ENCODE measurements at places on chromosomes 12 and 14.
A peak's percentile ranks its signal among the peaks of the same experiment; 100 is the strongest.

- DNase-seq, result peak; percentile 30
These were observed 5.8 kb downstream of the IGF1 start for GRCh38 chr12:102474438-102475064.

DNA sequence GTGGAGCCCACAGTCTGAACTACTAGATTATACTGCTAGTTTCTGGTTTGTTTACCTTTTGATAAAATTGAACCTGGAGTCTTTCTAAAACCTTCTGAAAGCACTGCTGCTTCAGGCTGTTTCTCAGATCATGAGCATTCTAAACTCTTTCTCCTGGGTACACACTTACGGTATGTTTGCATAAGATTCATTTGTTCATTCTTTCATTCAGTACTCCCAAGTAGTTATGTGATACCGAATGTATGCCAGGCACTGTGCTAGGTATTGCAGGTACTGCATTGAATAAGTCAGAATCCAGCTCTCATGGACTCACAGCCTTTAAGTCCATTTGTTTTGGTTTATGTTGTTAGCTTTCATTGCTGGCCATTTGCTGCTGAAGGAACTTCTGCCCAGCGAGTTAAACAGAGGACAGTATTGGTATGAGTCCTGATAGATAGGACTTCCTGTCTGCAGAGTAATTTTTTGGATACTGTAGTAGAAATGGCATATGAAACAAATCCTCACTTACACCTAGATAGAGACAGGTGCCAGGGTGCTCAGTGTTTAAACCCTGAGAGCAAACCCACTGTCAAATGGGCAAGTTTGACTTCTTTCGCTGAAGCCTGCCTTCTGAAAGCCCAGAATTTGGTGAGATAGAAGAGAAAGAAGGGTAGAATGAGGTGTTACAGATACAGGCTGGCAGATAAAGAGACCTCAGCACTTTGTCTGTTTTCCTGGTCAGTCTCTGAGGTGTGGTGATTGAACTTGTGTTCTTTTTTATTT is 2.1 kb downstream of the SUSD6 start:
- DNase-seq, result no peak

GRCh38 chr14:65301862-65302539 is 110.5 kb upstream of the FUT8 start:
- peak; percentile 33 for DNase-seq

GRCh38 chr12:111270774-111271173 is 98.1 kb downstream of the PHETA1 start:
- DNase-seq, result no peak

- no peak for DNase-seq
These were observed 2.3 kb upstream of the ACVRL1 start for GRCh38 chr12:51904951-51905470.

DNA sequence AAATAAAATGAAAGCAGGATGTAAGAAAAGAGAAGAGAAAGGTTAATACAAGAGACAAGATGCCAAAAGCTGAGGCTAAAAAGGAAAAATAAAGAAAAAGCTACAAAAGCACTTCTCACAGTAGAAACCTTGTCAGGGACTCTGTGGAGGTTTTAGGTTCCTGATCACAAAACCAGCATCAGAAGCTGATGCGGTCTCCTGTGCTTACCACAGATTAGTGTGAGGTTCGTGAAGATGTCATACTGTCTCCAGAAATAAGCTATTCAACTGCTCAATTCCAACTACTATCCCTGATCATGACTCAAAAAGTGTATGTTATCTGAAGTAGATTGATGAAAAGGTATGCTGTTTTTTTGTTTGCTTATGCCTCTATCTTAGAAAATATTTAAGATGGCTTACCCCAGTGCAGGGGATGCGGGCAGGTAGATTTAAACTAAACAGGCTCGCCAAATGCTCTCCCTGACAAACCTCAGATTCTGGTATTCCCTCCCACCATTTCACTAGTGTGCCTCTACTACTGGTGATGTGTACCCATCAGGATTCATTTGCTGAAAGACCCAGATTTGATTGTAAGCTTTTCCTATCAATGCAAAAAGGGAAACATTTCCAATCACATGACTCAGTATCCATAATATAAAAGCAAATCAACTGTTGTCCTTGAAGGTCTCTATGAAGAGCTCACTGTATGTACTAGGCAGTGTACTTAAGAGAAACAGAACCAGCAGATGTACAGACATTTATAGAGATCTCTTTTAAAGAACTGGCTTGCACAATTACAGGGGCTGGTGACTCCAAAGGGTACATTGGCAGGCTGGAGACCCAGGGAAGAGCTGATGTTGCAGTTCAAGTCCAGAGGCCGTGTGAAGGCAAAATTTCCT is 169.5 kb upstream of the FOXN3 start:
- DNase-seq, result peak; percentile 48

- DNase-seq, result no peak
These were observed 58.3 kb downstream of the STON2 start for GRCh38 chr14:81341781-81342180.

DNA sequence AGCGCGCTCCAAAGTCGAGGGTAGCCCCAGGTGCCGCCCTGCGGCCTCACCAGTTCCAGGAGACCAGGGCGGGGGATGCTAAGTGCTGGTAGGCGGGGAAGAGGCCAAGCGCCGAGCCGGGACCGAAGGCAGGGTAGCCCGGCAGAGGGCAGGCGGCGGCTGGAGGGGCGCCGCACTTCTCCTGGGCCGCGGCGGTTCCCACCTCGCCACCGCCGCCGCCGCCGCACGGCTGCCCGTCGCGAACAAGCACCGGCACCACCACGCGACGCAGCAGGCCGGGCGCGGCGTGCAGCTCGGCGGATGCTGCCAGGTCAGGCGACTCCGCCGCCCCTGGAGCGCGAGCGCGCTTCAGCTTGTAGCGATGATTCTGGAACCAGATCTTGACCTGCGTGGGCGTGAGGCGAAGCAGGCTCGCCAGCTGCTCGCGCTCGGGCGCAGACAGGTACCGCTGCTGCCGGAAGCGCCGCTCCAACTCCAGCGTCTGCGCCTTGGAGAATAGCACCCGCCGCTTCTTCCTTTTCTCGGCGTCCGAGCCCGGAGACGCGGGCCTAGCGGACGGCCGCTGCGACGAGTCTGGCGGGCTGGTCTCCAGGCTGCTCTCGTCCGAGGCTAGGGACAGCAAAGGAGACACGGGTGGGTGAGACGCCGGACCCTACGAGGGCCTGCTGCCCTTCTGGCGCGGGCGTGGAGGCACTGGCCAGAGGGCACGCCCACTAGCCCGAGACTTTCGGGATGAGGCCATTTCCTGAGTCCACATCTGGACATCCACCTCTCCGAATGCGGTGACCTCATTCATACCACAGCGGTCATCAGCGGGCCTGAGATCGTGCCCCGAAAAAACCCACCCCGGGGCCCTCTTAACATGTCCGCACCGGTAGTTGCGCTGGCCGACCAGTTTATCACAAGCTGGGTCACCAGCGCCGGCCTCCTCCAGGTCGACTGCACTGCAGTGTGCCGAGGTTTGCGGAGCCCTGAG is 1.3 kb downstream of the NKX2-8 start:
- DNase-seq, result peak; percentile 26

DNA sequence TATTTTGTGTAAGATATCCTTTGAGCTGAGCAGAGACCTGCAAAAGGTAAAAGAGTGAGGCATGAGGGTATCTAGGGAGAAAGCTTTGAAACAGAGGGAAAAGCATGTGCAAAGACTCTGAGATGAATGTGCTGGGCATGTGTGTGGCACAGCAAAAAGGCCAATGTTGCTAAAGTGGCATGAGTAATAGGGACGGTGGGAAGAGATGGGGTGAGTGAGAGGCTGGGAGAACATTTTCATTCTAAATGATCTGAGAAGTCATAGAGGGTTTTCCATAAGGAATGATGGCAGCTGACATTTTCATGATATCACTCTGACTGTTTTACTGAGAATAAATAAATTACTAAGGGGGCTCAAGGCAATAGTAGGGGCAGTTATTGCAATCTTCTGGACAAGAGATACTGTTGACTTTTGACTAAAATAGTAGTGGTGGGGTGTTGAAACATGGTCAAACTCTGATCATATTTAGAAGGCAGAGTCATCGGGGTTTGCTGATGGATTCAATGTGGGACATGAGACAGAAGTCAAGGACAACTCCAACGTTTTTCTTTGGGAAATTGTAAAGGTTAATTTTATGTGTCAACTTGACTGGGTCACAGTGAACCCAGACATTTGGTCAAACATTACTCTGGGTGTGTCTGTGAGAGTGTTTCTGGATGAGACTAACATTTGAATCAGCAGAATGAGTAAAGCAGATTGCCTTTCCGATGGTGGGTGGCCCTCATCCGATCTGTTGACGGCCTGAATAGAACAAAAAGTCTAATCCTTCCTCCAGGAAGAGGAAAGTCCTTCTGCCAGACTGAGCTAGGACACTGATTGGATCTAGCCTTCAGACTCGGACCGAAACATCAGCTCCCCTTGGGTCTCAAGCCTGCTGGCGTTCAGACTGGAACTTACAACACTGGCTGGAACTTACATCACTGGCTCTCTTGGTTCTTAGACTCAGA is 193.9 kb upstream of the PLXNC1 start:
- no peak for DNase-seq

DNA sequence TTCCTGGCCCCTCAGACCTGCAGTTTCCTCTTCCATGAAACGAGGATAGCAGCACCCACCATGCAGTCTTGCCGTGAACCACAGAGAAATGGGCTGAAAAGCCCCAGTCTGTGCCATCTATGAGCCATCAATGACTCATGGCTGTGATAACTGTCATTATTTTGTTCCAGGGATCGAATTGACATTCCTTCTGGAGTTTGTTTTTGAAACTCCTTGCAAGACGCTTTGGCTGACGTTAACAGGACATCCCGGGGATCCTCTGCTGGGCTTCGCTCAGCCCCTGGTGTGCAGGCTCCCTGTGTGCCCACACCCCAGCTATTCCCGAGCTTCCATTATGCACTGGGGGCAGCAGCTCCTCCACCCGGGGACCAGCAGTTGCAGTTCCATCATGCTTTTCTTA is 33.8 kb downstream of the MMAB start:
- DNase-seq, result no peak

DNA sequence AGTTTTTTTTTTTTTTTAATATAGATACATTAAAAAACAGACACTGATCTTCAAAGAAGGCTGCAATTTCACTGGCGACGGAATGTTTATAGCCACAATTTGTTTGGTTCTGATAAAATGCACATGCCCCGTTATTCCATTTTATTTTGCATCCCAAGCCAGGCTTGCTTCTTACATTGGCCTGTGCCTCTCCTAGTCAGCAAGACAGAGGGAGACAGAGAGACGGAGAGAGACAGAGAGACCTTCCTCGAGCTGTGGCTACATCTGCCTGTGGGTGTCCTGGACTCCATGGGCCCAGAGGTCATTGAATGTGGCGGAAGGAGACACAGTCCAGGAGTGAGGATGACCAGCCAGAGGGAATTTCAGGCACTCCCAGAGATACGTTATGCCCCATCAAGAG is 926.6 kb downstream of the VRK1 start:
- DNase-seq, result peak; percentile 43

DNA sequence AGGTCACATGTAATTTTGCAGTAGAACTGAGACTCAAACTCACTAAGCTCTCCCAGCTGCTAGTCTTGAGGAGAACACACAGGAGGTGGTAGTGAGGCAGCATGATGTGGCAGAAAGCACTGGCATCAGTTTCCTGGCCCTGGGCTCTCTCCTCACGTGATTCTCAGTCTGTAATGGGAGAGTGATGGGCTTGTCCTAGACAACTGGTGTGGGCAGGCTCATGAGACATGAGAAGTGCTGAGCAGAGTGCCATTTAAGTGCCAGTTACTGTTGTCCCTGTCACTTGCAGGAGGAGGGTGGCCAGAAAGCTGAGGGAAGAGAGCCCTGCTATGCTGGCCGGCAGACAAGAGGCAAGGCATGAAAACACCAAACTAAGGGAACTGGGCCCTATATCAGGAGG is 48.5 kb upstream of the OVCH1 start:
- no peak for DNase-seq

GRCh38 chr12:52395761-52396434 is 10.2 kb downstream of the KRT82 start:
- DNase-seq, result peak; percentile 11

DNA sequence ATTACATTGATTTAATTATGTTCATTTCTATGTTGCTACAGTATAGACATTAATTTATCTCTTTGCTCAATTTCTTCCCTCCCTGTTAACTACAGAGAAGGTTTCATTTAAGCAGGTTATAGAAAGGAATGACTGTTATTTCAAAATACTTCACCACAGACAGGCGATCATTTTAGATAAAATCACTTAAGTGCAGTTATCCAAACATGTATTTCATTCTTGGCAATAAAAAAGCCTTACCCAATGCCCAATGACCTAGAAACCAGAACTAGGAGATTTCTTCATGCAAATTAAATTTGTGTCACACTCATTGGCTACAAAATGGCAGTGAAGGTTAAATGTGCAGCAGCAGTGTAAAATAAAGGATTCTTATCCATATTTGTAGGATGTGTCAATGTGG is 266.4 kb downstream of the KCNH5 start:
- no peak for DNase-seq

DNA sequence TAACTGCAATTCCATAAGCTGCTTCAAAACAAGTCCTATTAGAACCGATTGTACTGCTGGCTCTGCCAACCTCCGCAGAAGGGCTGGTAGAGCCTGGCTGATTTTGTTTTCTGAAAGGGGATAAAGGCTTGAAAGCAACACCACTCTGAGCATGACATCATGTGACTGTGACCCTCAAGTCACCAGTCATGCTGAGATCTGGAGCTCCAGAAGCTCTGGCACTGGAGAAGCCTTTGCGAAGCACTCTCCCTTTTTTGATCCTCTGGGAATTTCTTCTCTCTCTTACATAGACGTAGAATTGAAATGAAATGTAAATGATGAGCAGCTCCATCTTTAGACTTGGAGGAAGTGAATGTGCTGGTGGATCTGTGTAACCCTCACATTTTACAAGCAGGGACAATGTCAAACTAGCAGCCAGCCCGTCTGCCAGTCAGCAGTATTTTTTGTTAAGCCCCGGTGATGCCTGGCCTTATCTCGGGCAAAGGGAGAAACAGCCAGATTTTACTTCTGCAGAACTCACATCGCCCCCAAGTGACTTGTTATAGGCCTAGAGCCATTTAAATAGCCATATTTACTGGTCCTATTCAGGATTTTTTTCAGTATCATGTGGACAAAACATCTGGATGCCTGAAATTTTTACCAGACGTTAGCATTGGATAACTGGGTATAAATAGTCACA is 112.1 kb upstream of the NPAS3 start:
- DNase-seq, result no peak

DNA sequence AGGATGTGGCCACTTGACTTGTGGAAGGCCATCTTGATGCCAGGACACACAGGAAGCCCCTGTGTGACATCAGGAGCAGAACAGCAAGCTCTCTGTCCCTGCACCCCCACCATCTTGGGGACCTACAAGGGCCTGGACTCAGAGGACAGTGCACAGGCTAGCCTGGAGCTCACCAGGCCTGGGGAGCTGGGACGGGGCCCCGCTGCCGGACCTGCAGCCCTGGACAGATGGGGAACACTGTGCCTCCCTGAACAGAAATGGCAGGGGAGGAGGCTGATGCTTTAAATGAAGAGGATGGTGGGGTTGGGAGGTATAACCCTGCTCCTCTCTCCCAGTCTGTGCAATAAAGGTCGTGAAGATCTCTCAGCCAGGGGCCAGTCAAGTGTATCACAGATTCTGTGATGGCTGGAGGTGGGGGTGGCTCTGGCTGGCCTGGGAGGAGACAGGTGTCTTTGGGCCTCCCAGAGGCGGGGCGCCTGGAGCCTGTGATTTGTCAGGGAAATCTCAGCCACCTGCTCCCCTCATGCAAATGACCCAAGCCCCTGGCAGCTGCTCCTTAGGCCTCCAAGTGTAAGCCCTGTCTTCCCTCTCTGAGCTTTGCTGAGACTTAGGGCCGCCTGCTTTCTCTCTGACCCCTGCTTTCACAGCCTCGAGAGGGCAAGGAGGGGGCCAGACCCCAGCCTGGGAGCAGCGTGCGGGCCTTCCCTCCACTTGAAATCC is 1.1 kb upstream of the GNB3 start:
- DNase-seq, result no peak

- DNase-seq, result no peak
These were observed 60.5 kb downstream of the AMN start for GRCh38 chr14:102982852-102983470.

Data from activated naive CD4-positive, alpha-beta T cell treated with anti-CD3 and anti-CD28 coated beads for 36 hours (primary cell).